ENCODE measurements at places on chromosomes 1 and 21.

- no peak for DNase-seq
Measured at GRCh38 chr1:111604931-111605330, 14.7 kb upstream of the RAP1A start.

DNA sequence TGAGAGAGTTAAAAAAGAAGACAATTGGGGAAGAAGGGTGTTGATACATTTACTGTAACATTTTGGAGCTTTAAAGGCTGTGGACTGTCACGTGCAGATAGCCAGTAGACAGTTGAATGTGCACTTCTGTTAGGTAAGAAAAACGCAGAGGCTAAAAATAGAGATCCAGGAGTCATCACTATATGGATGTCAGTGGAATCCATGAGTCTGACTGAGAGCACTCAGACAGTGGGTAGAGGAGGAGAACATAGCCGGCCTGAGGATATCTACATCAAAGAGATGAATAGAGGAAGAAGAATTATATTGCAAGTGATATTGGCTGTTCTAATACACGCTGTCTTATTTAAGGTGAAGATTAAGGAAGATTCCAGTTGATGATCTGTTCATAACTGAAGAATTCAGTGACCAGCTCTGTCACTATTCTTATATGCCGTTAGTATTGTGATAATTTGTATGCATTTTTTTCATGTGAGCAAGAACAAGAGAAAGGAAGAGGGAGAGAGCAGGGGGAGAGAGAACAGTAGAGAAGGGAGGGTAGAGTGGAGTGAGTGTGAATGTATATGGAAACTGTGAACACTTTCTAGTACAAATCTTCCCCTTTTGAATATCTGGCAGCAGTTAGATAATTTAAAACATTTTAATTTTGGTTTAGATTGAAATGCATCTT is 344.8 kb downstream of the CHRM3 start:
- no peak for DNase-seq

- DNase-seq = no peak
Measured at GRCh38 chr1:62024690-62025089, 170.0 kb upstream of the L1TD1 start.

GRCh38 chr1:193190096-193190744 is 3.8 kb upstream of the B3GALT2 start:
- no peak for DNase-seq

DNA sequence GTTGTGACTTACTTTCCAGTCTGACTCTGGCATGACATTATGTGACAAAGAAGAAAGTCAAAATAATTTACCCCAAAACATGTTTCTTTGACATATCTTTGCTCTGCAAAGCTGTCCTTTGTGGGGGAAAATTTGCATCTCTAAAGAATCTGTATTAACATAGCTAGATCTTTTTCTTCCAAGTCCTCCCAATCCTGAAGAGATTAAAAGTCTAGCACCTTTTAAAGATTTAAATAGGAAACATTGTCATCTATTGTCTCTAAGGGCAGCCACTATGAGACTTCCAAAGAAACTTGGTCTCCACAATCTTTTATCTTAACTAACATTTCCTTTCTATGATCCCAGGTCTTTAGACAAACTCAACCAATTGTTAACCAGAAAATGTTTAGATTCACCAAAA is 16.0 kb downstream of the LRRC3 start:
- DNase-seq = no peak

- DNase-seq = no peak
Measured at GRCh38 chr1:103177108-103177775, 68.9 kb upstream of the COL11A1 start.

- DNase-seq = peak; percentile 47
Measured at GRCh38 chr1:185045814-185046492, 595 bp downstream of the RNF2 start.

DNA sequence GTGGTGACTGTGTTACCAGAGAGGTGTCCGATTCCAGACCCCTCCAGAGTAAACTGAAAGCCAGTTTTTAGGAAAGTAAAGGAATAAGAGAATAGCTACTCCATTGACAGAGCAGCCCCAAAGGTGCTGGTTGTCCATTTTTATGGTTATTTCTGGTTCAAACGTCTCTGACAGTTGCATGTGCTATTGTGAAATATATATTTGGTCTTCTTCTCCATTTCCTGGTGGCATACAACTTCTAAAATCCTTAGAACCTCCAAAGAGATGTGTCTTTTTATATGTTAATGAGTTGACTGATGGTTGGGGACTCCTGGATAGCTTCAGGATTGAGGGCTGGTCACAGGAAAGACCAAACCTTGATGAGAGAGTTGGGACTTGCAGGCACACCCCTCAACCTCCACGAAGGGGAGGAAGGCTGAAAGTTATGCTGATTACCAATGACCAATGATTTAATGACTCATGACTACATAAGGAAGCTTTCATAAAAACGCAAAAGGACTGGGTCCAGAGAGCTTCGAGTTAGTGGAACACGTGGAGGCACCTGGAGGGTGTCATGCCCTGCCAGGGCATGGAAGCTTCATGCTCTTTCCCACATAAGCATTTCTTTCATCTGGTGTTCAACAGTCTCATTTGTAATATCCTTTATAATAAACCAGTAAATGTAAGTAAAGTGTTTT is 100.7 kb downstream of the SLC16A1 start:
- DNase-seq = no peak

- DNase-seq = no peak
Measured at GRCh38 chr1:40014253-40014706, 26.2 kb upstream of the CAP1 start.

DNA sequence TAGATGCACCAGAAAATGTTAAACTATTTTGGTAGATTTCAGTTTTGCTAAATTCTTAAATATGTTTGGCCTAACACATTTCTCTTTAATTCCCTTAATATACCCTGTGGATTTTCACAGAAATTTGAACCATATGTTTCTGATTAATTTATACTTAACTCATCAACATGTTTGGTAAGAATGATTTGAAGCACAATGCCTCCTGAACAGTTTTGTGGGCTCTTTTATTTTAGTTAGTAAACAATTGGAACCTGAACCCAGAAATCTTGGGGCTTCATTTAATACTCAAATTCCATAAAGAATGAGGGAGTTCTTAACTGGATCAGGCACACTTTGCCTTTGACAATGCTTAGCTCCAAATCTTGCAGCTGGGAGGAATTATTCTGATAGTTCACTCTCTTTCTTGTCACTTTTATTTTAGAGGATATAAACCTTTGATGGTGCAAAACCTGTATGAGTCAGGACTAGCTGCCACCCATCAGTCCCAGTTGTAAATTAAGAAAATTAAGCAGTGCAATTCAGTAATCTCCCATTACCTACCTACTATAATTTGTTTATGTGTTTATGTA is 24.6 kb upstream of the LYPLAL1 start:
- DNase-seq = no peak

- no peak for DNase-seq
Measured at GRCh38 chr1:223825767-223826748, 19.7 kb downstream of the TP53BP2 start.

GRCh38 chr1:236623371-236624166 is 19.3 kb upstream of the HEATR1 start:
- no peak for DNase-seq

All from activated CD4-positive, alpha-beta T cell treated with anti-CD3 and anti-CD28 coated beads for 48 hours (primary cell).